ENCODE measurements at places on chromosomes 1 and 21.

GRCh38 chr1:46761740-46762139, 37.1 kb upstream of the CYP4B1 start:
- no peak for DNase-seq

DNA sequence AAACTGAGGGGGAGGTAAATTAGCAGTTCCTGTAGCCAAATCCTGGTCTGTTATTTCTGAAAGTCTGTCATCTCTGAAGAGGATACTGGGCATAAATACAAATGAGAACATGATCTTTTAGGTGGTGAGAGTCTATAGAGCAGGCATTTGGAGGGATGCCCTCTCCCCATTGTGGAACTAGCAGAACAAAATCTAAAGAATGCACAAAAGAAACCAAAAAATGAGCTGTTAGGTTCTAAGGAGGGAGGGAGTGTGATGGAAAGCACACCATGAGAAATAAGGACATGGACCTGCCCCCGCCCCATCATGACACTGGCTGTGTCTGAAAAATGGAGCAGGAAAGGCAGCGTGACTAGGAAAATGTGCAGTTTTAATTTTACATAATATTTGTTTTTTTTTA, 262.0 kb downstream of the KIF26B start:
- no peak for DNase-seq

DNA sequence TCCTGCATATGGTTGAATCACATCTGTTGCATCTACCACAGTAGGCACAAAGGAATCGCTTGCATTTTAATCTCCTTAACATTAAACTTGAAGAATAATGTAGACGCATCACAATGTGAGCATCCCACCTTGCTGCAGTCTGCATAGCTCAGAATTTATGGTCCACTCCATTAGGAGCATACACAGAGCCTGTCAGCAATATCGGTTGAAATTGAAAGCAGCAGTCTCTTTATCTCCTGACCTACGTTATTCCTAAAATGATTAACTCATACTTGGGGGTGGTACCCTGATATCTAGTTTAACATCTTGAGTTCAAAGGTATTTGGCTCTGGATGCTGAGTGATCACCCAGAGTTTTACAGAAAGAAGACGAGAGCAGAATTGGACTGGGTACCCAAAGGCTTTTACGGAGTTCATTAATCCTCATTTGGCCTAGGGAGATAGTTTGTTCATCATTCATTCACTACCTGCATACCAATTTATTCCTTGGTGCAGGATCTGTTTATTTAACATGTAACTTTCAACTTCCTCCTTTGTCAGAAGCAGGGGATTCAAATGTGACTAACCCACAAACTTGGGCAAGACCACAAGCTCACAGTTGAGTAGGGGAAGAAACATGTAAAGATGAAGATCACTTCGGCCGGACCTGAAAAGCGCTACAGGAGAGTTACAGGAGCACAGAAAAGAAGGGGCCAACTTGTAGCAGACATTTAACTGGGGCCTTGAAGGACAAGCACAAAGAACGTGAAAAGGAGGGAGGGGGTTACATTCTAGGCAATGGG, 187.9 kb downstream of the DAB1 start:
- no peak for DNase-seq

DNA sequence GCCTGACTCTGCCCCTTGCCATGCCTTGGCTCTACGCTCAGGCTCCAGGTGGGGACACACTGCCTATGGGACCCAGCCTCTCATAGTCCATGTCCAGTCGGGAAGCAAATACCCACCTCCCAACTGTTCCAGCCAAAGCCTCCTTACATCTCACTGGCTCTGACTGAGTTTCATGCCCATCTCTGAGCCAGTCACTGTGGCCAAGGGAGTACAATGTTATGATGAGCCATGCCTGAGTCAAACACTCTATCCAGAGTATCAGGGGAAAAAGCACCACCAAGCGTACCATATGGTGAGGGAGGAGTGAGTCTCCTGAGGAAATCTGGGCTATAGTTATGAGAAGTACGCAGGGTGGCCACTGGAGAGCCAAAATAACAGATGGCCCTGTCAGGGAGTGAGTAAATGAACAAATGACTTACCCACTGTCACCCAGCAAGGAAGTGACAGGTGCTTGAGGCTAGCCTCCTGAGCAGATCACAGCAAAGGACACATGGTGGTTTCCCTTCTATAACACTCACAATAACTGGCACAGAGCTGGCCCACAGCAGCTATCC, 236.6 kb upstream of the GJB5 start:
- no peak for DNase-seq

GRCh38 chr1:84689514-84690396, 506 bp downstream of the SSX2IP start:
- DNase-seq = no peak

DNA sequence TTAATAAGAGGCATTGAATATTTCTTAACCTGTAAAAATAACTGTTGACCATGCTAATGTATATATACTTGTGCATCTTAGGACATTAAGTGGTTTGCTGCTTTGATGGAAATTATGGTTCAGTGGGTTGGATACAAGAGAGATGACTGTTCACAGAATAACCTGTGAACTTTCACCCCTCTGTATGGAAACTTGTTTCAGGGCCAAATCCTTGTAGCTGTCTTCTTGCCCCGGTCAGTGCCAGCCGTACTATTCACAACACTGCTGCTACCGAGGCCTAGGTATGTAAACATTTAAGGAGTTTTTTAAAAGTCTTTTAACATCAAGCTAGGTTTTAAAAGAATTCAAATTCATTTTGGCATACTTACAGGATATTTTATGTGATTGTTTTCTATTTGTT, 16.1 kb downstream of the DONSON start:
- DNase-seq = no peak

DNA sequence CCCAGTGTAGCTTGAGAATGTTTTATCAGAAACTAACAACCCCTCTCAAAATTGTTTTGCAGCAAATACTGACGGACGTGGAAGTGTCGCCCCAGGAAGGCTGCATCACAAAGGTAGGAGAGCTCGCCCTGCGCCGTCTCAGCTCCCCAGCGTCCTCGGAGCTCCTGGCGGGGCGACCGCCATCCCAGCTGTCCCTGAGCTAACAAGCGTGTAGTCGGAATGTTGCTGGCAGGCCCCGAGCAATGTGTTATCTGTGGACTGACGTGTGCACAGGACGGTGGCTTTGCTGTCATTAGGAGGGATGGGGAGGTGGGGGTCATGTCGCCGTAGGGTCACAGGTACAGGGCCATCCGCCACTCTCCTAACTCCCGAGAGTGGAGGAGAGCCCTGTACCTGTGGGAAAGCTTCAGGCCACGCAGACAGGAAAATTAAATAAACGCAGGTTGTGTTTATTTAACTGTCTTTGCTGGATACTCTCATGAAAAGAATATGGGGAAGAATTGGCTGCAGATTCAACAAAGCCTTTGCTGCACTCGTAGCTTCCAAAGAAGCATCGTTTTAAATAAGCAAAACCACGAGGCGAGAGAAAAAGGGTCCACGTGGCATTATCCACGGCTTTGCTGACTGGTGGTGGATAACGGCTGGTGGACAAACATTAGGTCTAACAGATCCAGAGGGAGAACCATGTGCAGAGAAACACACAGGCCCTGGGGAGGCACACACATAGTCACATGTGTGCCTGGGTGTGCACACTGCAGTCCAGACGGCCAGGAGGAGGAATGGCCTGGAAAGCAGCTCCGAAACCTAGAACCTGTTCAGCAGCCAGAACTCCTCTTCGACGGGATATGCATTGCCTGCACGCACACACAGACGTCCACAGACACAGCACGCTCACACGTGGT, 175.3 kb downstream of the PRDM16 start:
- no peak for DNase-seq

GRCh38 chr1:21706151-21706835, 37.1 kb upstream of the RAP1GAP start:
- DNase-seq = no peak

DNA sequence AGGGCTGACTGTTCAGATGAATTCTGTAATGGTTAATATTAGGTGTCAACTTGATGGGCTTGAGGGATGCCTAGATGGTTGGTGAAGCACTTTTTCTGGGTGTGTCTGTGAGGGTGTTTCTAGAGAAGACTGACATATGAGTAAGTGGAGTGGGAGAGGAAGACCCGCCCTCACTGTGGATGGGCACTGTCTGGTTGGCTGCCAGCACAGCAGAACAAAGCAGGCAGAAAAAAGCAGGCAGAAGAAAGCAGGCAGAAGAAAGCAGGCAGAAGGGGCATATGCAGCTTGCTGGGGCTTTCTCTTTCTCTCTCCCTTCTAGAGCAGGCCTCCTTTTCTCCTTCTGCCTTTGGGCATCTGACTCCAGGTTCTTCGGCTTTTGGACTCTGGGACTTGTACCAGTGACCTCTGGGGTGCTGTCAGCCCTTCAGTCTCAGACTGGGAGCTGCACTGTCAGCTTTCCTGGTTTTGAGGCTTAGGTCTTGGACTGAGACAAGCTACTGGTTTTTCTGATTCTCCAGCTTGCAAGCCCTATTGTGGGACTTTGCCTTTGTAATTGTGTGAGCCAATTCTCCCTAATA, 42.9 kb upstream of the CD2 start:
- peak; percentile 63 for DNase-seq

DNA sequence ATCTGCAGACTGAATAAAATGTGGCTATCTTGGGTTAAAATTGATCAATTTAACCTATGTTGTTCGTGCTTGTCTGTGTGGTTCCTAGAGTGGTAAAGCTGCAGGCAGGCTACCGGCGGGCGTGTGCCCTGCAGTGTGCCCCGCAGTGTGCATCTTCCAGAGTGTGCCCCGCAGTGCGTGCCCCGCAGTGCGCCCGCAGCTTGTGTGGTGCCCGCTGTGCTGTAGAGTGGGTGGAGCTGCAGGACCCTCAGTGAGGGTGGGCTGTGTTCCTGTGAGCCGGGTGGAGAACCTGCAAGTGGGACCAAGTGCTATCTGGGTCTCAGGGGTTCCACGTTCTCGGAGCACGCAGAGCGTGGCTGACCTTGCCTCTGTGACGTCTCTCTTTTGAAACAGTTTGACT, 10.7 kb downstream of the RRP1 start:
- no peak for DNase-seq

DNA sequence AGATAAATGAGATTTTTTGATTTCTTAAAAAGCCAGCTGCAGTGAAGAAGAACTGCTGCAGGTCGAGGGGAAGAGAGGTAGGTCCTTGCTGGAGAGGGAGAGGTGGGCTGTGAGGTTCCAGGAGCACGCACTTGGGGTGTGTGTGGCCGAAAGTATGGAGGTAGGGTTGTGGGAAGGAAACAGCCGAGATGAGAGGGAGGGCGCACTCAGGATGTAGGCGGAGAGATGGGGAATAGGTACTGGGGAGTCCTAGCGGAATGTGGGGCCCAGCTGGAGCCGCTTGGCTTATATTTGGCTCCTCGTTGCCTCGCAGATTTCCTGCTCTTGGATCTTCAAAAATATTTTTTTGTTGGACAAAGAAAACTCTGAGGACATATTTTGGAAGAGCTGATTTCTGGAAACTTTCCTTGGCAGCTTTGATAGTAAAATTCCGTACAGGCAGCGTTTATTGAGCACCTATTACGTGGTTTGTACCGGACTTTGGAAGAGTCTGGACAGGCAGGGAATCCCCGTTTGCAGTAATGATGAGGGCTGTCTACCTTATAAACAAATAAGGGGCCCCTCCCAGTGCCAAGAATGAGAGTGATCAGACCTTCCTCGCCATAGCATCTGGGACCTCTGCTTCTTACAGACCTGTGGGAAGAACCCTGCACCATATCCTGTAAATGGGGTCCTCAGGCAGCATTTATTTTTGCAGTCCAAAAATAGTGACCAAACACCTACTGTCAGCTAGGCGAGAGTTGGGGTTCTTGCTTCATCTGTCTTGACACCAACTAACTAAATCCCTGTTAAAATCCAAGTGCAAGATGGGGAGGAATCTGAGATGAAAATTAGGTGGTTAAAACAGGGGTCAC, 1.5 kb downstream of the LRRC8D start:
- DNase-seq = no peak

DNA sequence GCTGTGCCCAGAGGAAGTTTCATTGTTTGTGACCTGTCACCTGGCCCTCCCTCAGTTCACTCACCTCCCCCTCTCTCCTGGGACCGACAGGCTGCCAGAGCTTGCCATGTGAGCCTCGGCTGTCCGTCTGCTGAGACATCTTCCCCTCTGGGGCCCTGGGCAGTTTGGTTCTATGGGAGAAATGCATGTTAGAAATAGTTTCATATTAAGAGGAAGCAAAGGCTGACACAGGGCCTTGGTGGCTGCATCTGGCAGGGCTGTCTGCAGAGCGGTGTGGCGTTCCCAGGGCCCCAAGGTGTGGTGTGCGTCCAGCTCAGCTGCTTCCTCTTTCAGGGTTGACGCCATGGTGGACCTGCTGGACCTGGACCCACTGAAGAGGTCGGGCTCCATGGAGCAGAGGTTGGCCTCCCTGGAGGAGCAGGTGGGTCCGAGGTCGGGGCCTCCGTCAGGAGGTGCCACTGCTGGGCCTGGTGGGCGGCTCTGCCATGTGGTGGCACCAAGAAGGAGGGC, 31.9 kb upstream of the LRRC3 start:
- DNase-seq = peak; percentile 13

DNA sequence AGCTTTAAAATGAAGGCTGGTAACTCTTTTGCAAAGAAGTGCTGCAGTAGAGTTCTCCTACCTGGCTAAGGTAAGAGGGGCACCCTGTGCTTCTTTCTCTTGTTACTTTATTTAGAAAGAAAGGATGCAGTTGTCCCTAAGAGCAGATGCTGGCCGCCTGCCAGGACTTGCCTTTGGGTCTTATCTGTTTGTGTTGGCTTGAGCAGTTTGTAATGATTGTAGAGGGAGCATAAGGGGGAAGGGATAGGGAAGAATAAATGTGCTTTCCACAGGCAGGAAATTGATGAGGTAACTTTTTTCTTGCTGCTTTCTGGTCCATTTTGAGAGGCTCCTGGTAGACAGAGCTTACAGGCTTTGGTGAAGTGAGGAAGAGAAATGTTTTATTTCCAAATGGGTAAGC, 229.6 kb downstream of the HHAT start:
- DNase-seq = peak; percentile 22

GRCh38 chr1:205782627-205783432, 7.5 kb upstream of the RAB29 start:
- no peak for DNase-seq

GRCh38 chr1:157310401-157310800, 172.2 kb upstream of the ETV3 start:
- DNase-seq = no peak

GRCh38 chr1:108209456-108210108, 9.4 kb upstream of the SLC25A24 start:
- DNase-seq = no peak

- no peak for DNase-seq
Measured at GRCh38 chr1:20726118-20726911, 6.2 kb downstream of the SH2D5 start.

DNA sequence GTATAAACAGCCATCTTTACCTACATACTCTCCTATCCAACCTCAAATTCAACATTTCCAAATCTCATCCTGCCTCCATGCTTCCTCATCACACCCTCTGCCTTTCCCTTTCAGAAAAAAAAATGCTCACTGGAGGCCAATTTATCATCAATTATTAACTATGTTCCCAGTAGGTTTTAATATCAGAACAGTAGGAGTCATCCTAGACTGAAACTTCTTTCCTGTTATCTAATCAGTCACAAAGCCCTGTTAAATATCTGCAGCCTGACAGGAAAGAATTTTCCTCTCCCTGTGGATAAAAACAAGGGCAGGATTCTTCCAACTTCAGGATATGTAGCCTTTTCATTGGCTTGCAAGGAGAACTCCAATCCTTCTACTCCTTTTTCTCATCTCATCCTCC, 28.4 kb downstream of the EGLN1 start:
- no peak for DNase-seq

GRCh38 chr1:22731924-22732720, 21.5 kb downstream of the EPHB2 start:
- peak; percentile 47 for DNase-seq

GRCh38 chr21:35086357-35086756, 37.3 kb upstream of the RUNX1 start:
- no peak for DNase-seq

GRCh38 chr1:54565113-54565501, 17.1 kb downstream of the ACOT11 start:
- no peak for DNase-seq

Measured in right hindlimb (tissue), 1 donor.